ENCODE measurements at places on chromosomes 7 and 10. TPM values are rescaled to one million over a fixed set of nuclear protein-coding genes. Genes with fewer than 3 reads are reported as not detected.

- no peaks in the 10 kb centered on the region for H3K27me3 ChIP-seq
- H3K4me3 ChIP-seq = no peak overlapping the region
- no peak for DNase-seq
These were observed 302.9 kb downstream of the XPNPEP1 start for GRCh38 chr10:109620396-109620795.

- H3K4me1 ChIP-seq = peaks cover 17% of the 10 kb centered on the region
- no peak overlapping the region for H3K27ac ChIP-seq
- no peak for DNase-seq
- peaks cover 4% of the 10 kb centered on the region for H3K27me3 ChIP-seq
- peaks cover 21% of the 10 kb centered on the region for H3K36me3 ChIP-seq
These were observed 141.9 kb downstream of the TCF7L2 start for GRCh38 chr10:113091920-113092319.

DNA sequence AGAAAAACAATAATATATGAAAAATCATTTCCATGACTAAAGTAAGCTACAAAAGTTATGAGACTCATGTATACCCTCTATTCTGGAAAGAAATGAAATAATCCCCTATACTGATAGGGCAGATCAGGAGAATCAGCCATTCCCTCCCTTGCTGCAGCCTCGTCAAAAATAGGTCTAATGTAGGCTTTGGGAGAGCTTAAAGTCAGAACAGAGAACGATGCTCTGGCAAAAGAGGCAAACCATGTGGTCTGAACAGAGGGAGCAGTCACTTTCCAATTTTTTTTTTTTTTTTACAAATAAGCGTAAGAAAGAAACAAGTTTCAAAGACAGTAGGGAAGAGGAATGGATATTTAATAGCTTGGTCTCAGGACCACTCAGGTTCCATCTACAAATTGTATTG, 462.2 kb upstream of the LRRTM3 start:
- H3K36me3 ChIP-seq = no peaks in the 10 kb centered on the region
- H3K4me3 ChIP-seq = no peak overlapping the region
- DNase-seq = no peak
- no peaks in the 10 kb centered on the region for H3K4me1 ChIP-seq
- no peak overlapping the region for H3K27ac ChIP-seq

DNA sequence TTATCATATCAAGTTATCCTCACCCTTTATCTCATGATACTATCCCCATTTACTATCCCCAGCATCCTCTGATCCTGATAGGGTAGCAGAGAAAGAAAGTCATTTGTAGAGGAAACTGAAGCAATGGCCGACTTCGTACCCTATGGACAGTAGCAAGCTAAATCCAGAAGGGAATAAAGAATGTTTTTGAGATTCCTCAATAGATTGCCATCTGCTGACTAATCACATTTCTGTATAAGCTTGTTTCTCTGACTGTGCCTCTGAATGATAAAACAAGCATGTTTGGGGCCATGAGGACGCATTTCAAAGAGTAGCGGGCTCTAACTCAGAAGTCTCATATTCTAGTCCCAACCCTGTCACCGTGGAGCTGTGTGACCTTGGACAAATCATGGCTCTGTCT, 13.2 kb upstream of the FAM107B start:
- H3K4me1 ChIP-seq = peaks cover under 1% of the 10 kb centered on the region
- H3K36me3 ChIP-seq = peaks cover 4% of the 10 kb centered on the region
- H3K4me3 ChIP-seq = no peak overlapping the region
- no peak overlapping the region for H3K27ac ChIP-seq

GRCh38 chr10:8640878-8641277, 586.4 kb downstream of the GATA3 start:
- H3K4me3 ChIP-seq = no peak overlapping the region
- H3K4me1 ChIP-seq = no peaks in the 10 kb centered on the region
- H3K36me3 ChIP-seq = no peaks in the 10 kb centered on the region
- H3K27me3 ChIP-seq = no peaks in the 10 kb centered on the region
- H3K27ac ChIP-seq = no peak overlapping the region

GRCh38 chr7:11104578-11104977, 130.9 kb downstream of the PHF14 start:
- no peak for DNase-seq
- H3K4me3 ChIP-seq = no peak overlapping the region
- no peak overlapping the region for H3K27ac ChIP-seq
- no peaks in the 10 kb centered on the region for H3K4me1 ChIP-seq

- H3K27me3 ChIP-seq = peaks cover 27% of the 10 kb centered on the region
- no peak overlapping the region for H3K27ac ChIP-seq
- no peaks in the 10 kb centered on the region for H3K36me3 ChIP-seq
- H3K4me1 ChIP-seq = peaks cover 2% of the 10 kb centered on the region
These were observed 319.9 kb upstream of the AKR1E2 start for GRCh38 chr10:4506095-4506494.

DNA sequence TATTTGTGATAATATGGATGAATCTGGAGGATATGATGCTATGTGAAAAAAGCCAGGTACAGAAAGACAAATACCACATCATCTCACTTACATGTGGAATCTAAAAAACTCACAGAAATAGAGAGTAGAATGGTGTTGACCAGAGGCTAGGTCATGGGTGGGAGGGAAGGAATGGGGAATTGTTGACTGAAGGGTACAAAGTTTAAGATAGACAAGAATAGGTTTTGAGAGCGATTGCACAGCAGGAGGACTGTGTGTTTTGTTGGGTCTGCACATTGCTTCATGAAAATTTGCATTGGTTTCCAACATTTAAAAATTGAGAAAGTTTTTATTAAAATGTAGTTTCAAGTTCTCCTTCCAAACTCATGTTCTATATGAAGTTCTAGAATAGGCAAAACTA, 8.4 kb downstream of the SLC26A5 start:
- peaks cover 1% of the 10 kb centered on the region for H3K4me1 ChIP-seq
- H3K27ac ChIP-seq = no peak overlapping the region
- no peak overlapping the region for H3K4me3 ChIP-seq
- H3K27me3 ChIP-seq = peaks cover 16% of the 10 kb centered on the region

DNA sequence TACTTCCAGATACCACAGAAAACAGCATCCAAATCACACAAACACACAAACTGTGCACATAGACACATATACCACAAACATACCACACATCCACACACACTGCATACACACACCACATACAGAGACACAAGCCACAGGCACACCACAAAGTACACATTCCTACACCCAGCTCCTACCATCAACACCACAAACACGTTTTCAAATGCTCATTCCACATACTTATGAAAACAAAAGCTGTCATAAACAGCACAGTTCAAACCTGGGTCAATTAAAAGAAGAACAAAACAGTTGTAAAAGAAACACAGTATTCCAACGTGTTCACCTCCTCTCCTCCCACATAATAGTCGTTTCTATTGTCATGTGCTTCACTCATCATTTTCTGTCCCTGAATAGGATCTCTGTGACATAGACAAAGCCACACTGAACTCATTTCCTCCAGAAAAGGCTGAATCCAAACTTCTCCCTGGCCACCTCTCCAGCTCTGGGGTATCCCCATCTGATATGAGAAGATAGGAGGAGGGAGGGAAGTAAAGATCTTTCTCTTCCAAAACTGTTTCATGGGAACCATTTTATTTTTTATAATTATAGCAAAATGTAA, 89.2 kb downstream of the CXCL12 start:
- H3K4me3 ChIP-seq = no peak overlapping the region
- no peaks in the 10 kb centered on the region for H3K4me1 ChIP-seq
- no peak for DNase-seq
- no peak overlapping the region for H3K27ac ChIP-seq
- no peaks in the 10 kb centered on the region for H3K36me3 ChIP-seq

DNA sequence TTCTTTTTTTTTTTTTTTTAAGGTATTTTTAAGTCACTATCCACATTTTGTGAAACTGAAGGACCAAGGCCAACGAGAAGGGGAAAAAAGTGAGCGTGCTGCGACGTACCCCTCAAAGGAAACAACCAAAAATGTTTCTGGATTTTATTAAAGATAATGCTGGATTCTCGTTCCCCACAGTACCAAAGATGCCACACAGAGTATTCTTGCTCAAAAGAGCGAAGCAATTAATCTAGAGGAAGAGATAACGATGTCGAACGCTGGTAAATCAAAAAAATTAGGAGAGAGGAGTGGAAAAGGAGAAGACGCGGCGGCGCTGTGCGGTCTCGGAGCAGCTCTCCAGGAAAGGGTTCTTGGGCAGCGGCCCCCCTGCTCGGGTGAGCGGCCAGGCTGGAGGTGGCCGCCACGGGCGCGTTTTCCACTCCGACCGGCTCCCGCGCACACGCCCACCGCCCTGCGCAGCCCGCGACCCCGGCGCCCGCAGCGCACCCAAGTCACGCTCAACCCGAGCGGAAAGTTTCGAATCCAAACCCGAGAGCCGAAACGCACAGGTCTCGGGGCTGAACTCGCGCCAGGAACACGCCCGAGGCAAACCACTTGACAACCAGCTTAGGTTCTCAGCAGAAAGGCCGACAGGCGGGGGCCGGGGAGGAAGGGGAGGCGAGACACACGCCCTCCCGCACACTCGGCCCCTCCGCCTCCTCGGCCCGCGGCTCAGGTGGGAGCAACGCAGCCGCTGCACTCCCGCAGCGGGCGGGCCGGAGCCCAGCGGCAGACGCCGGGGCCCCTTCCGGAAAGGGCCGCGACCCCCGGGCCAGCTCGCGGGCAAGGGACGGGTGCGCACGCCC, 989 bp downstream of the SRPK2 start:
- H3K27ac ChIP-seq = peak overlapping the region; percentile 78
- peak overlapping the region; percentile 92 for H3K4me3 ChIP-seq
- peaks cover 8% of the 10 kb centered on the region for H3K36me3 ChIP-seq
- H3K4me1 ChIP-seq = peaks cover 20% of the 10 kb centered on the region

- H3K27me3 ChIP-seq = no peaks in the 10 kb centered on the region
- no peak overlapping the region for H3K4me3 ChIP-seq
These were observed 128.3 kb downstream of the NEBL start for GRCh38 chr10:20768843-20769242.

- no peak overlapping the region for H3K4me3 ChIP-seq
- peaks cover 6% of the 10 kb centered on the region for H3K4me1 ChIP-seq
- H3K27ac ChIP-seq = no peak overlapping the region
- DNase-seq = no peak
- H3K36me3 ChIP-seq = peaks cover 15% of the 10 kb centered on the region
These were observed 88.4 kb upstream of the SAMD8 start for GRCh38 chr10:75023074-75023473.

DNA sequence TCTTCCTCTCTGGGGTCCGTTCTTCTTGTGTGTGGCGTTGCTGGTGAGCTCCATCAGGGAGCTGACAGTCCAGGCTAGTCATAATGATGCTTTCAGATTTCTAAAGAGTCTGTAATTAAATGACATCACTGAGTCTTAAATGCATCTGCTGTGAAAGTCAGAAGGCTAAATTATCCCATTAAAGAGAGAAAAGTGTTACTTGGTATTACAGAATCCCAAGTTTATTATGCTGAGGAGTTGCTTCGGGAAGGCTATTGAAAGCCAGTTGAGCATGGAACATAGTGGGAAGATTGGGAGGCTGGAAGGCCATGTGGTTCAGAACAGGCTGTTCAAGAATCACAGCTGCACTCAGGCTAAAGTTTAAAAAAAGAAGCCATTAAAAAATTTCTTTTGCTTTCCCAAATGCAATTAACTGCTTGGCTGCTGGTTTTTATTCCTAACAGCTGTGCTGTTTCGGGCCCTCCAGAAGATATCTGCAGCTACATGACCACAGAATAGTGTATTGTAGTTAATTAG, 342.6 kb upstream of the LRGUK start:
- no peaks in the 10 kb centered on the region for H3K27me3 ChIP-seq
- no peaks in the 10 kb centered on the region for H3K4me1 ChIP-seq
- peaks cover 3% of the 10 kb centered on the region for H3K36me3 ChIP-seq
- H3K4me3 ChIP-seq = no peak overlapping the region

DNA sequence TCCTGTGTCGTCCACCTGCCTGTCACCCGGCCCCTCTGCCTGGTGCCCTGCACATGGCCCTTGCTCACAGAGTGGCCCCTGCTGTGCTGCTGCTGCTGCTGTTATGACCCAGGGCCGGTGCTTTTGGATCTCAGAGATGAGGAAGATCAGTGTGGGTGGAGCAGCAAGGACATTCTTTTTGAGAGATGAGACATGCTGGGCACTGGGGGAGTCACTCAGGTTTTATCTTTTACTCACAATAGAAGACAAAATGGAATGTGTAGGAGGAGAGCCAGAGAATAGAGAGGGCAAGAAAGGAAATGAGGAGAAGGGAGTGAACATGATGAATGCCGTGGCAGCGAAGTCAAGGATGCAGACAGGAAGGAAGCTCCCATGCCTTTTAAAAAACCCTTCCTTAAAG, 611.5 kb upstream of the DPP6 start:
- no peaks in the 10 kb centered on the region for H3K36me3 ChIP-seq
- no peak overlapping the region for H3K27ac ChIP-seq

DNA sequence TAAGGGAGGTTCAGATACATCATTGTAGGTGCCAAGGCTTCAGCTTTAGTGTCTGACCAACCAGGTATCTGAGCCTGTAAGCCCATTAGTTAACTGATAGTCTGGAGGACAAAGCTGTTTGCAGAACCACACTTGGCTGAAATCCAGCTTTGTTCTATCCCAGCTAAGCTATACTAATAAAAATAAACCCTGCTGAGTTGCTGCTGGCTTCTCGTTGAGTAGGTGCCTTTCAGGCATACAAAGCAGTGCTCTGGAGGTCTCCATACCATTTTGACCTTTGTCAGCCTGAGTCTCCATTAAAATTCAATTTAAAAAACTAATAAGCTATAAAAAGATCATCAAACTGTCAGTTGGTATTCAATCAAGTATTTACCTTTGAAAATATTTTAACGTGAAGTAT, 22.0 kb downstream of the CDCA7L start:
- H3K27me3 ChIP-seq = no peaks in the 10 kb centered on the region
- H3K4me1 ChIP-seq = peaks cover 4% of the 10 kb centered on the region
- DNase-seq = no peak
- no peak overlapping the region for H3K4me3 ChIP-seq

DNA sequence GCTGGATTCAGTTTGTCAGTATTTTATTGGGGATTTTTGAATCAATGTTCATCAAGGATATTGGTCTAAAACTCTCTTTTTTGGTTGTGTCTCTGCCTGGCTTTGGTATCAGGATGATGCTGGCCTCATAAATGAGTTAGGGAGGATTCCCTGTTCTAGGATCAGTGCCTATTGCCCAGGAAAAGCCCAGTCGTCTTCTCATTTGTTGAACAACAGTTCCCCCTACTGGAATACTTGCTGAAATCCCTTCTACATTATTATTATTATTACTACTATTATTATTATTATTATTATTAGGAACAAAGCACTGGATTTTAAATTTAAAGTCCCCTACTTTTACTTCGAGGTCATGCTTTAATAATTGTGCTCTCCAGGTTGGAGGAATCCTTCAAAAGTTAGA, 528.9 kb downstream of the MAGI2 start:
- no peak overlapping the region for H3K27ac ChIP-seq
- no peak for DNase-seq
- H3K36me3 ChIP-seq = no peaks in the 10 kb centered on the region

The PDZD7 gene
- total RNA-seq = 1.4 TPM

The ACSL5 gene
- total RNA-seq = 55.8 TPM

The KNDC1 gene
- total RNA-seq = 0.36 TPM

The TRIM50 gene
- total RNA-seq = not detected

The MYOF gene
- 1.9 TPM for total RNA-seq

The CACNA2D1 gene
- total RNA-seq = not detected

The CYP3A7 gene
- total RNA-seq = not detected

The HOXA6 gene
- not detected for total RNA-seq

The PON1 gene
- total RNA-seq = not detected

The ACTR3C gene
- 6.4 TPM for total RNA-seq

The DYDC2 gene
- total RNA-seq = not detected

The TES gene
- total RNA-seq = 119 TPM

The AKR1C8 gene
- 0.48 TPM for total RNA-seq

The TAS2R5 gene
- 1.7 TPM for total RNA-seq

The TEX47 gene
- total RNA-seq = not detected
